ENCODE measurements at places on chromosomes 1 and 21.

- DNase-seq: peak; percentile 39
- H3K36me3 ChIP-seq: no peaks in the 10 kb centered on the region
- no peaks in the 10 kb centered on the region for H3K4me1 ChIP-seq
- H3K4me3 ChIP-seq: no peak overlapping the region
These were observed 20.8 kb upstream of the GBP1 start for GRCh38 chr1:89085781-89086180.

GRCh38 chr21:16775076-16775475, 737.8 kb upstream of the CXADR start:
- no peaks in the 10 kb centered on the region for H3K4me1 ChIP-seq
- no peak overlapping the region for H3K27ac ChIP-seq
- no peaks in the 10 kb centered on the region for H3K27me3 ChIP-seq
- no peak overlapping the region for H3K4me3 ChIP-seq

GRCh38 chr1:25205786-25206185, 26.5 kb downstream of the SYF2 start:
- H3K27me3 ChIP-seq: no peaks in the 10 kb centered on the region
- H3K27ac ChIP-seq: no peak overlapping the region
- H3K4me1 ChIP-seq: peaks cover 21% of the 10 kb centered on the region
- DNase-seq: peak; percentile 80
- no peaks in the 10 kb centered on the region for H3K36me3 ChIP-seq

DNA sequence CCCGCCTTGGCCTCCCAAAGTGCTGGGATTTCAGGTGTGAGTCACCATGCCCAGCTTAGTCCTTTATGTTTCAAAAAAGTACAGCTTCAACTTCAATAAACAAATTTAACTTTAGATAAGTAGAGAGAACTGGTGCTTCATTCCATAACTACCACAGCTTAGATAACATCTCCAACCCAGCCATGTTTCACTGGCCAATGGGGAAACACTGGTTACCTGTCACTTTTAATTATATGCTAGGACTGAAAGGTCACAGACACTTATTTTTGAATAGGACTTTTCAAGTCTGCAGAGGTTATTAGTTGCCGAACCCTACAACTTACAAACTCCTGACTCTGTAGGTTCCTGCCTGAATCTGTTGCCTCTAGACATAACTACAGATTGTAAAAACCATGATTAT, 56.5 kb upstream of the ST6GALNAC3 start:
- no peak overlapping the region for H3K4me3 ChIP-seq
- peaks cover 17% of the 10 kb centered on the region for H3K4me1 ChIP-seq
- no peak overlapping the region for H3K27ac ChIP-seq
- H3K27me3 ChIP-seq: no peaks in the 10 kb centered on the region

GRCh38 chr1:66549017-66549416, 15.1 kb downstream of the SGIP1 start:
- no peaks in the 10 kb centered on the region for H3K36me3 ChIP-seq
- no peak overlapping the region for H3K4me3 ChIP-seq
- DNase-seq: no peak
- no peak overlapping the region for H3K27ac ChIP-seq
- H3K4me1 ChIP-seq: peaks cover 17% of the 10 kb centered on the region

GRCh38 chr1:25858494-25858893, 763 bp downstream of the AUNIP start:
- H3K4me3 ChIP-seq: no peak overlapping the region
- H3K27ac ChIP-seq: no peak overlapping the region
- peaks cover 3% of the 10 kb centered on the region for H3K4me1 ChIP-seq
- no peaks in the 10 kb centered on the region for H3K36me3 ChIP-seq
- no peaks in the 10 kb centered on the region for H3K27me3 ChIP-seq

GRCh38 chr1:59007429-59007819, 223.6 kb upstream of the JUN start:
- no peaks in the 10 kb centered on the region for H3K4me1 ChIP-seq
- H3K4me3 ChIP-seq: no peak overlapping the region
- no peak overlapping the region for H3K27ac ChIP-seq
- H3K27me3 ChIP-seq: no peaks in the 10 kb centered on the region
- no peak for DNase-seq

DNA sequence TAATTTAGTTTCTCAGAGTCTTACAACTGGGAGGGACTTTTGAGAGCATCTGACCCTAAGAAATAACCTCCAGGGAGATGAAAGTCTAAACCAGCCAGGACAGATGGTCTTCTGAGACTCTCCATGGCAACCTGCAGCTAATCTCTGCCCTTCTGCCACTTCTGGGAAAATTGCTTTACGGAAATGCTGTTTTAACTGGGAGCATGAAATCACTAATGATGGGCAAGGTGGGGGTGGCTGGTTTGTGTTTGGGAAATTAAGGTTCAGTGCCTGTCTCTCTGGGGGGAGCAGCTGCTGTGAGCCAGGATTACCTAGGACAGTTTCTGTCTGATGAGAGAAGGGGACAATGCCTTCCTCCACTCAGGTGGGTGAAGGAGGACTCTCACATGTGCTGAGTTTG, 33.2 kb downstream of the ROR1 start:
- no peaks in the 10 kb centered on the region for H3K27me3 ChIP-seq
- no peak overlapping the region for H3K4me3 ChIP-seq
- no peak for DNase-seq
- H3K27ac ChIP-seq: no peak overlapping the region
- no peaks in the 10 kb centered on the region for H3K36me3 ChIP-seq

DNA sequence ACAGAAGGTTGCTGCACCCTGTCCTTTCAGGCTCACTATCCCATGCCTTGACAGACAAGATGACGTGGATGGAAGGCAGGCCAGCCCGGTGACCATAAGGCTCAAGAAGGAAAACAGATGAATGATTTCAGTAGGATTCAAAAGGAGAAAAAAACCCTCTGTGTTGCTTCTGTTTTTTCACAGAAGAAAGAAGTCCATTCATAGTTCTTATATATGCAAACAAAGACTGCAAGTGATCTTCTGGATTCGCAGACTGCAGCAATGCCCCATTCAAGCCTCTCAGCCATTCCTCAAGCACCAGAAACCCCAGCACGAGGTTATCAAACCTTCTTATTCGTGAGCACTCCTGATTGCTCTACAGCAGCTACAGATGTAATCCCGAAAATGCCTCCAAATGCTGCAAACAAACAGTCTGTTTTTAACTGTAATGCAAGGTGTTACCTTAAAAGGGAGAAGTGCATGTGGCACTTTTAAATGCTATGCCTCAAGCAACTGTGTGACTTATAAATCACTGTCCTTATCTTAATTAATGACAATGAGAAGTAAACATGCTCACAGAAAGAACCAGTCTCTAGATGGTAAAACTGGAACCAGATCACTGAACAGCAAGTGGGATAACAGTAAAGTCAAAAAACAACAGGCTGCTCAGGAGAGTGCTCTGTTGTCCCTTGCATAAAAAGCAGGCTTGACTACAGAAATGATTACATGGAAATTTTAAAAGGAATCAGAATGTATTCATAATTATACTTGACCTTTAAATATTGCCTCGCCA, 173.9 kb downstream of the HHIPL2 start:
- no peak overlapping the region for H3K4me3 ChIP-seq
- DNase-seq: peak; percentile 18
- H3K36me3 ChIP-seq: no peaks in the 10 kb centered on the region
- no peak overlapping the region for H3K27ac ChIP-seq

- H3K4me1 ChIP-seq: no peaks in the 10 kb centered on the region
- H3K36me3 ChIP-seq: no peaks in the 10 kb centered on the region
- no peak overlapping the region for H3K4me3 ChIP-seq
- no peak for DNase-seq
- no peaks in the 10 kb centered on the region for H3K27me3 ChIP-seq
These were observed 154.9 kb upstream of the CD34 start for GRCh38 chr1:208065862-208066261.

GRCh38 chr1:1110561-1110971, 5.3 kb downstream of the C1orf159 start:
- H3K4me3 ChIP-seq: no peak overlapping the region
- H3K27me3 ChIP-seq: no peaks in the 10 kb centered on the region
- no peak for DNase-seq
- H3K27ac ChIP-seq: no peak overlapping the region

- no peak overlapping the region for H3K4me3 ChIP-seq
- no peak for DNase-seq
- H3K27me3 ChIP-seq: no peaks in the 10 kb centered on the region
- H3K4me1 ChIP-seq: no peaks in the 10 kb centered on the region
These were observed 47.9 kb upstream of the NUF2 start for GRCh38 chr1:163273766-163274441.

- no peak overlapping the region for H3K4me3 ChIP-seq
- peaks cover 2% of the 10 kb centered on the region for H3K36me3 ChIP-seq
- H3K4me1 ChIP-seq: peaks cover 6% of the 10 kb centered on the region
- no peak for DNase-seq
These were observed 3.5 kb downstream of the DHCR24 start for GRCh38 chr1:54883349-54884102.

- no peaks in the 10 kb centered on the region for H3K36me3 ChIP-seq
- DNase-seq: no peak
- no peak overlapping the region for H3K4me3 ChIP-seq
- peaks cover 5% of the 10 kb centered on the region for H3K4me1 ChIP-seq
- no peak overlapping the region for H3K27ac ChIP-seq
These were observed 97.6 kb downstream of the VAV3 start for GRCh38 chr1:107867422-107867821.

DNA sequence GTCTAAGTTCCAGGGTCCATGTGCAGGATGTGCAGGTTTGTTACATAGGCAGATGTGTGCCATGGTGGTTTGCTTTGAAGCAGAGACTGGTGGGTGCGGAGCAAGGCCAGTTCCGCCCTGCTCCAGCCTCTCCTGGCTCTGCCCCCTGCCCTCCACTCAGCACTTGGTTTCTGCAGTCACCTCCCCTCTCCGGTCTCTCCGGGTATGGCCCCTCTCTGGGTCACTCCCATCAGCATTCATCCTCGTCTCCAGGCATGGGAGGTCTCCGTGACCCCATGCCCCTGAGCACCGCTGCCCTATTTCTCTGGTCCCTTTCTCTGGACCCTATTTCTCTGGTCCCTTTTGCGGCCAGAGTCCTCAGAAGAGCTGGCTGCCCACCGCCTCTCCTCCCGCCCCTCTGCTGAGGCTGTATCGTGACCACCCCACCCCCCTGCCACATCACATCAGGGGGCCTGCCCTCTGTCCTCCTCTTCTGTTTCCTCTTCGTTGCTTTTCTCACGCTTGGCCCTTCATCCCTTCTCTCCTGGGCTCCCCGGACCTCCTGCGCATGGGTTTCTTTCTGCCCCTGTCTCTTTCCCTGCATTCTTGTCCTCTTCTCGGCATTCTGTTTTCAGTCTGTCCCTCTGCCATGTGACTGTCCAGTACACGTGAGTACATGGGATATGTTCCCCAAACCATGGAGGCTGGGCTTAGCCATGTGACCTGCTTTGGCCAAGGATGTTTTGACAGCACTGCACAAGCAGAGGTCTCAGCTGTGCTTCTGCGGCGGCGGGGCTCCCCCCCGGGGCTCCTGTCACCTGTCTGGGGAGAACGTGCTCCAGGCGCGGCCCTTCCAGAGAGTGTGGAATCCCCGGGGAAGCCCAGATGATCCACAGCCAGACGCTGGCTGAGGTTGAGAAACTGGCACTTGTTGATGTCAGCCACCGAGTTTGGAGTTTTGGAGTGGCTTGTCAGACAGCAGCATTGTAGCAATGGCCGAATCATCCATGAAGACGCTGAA, 54.4 kb upstream of the C1orf174 start:
- no peak for DNase-seq
- peaks cover 7% of the 10 kb centered on the region for H3K27me3 ChIP-seq

DNA sequence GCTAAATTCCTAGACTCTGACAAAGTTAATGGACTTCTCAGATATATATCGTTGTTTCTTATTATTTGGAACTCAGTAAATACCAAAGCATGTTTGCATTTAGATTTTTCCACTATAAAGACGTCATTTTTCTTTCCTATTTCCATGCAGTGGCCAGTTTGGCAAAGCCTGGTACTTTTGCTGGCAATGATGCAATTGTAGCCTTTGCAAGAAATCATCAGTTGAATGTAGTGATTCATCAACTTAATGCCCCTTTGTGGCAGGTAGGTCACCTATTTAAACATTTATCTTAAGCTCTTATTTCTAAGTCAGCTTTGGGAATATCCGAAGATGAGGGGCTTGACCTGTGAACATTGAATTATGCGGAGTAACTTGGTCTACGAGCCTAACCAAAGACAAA, 12.0 kb downstream of the OTUD3 start:
- DNase-seq: no peak
- H3K4me3 ChIP-seq: no peak overlapping the region
- no peaks in the 10 kb centered on the region for H3K27me3 ChIP-seq
- H3K27ac ChIP-seq: no peak overlapping the region
- H3K4me1 ChIP-seq: no peaks in the 10 kb centered on the region
- peaks cover 29% of the 10 kb centered on the region for H3K36me3 ChIP-seq

GRCh38 chr1:53473463-53473862, 14.3 kb downstream of the DMRTB1 start:
- DNase-seq: no peak
- H3K4me3 ChIP-seq: no peak overlapping the region
- H3K27me3 ChIP-seq: no peaks in the 10 kb centered on the region
- no peaks in the 10 kb centered on the region for H3K4me1 ChIP-seq

DNA sequence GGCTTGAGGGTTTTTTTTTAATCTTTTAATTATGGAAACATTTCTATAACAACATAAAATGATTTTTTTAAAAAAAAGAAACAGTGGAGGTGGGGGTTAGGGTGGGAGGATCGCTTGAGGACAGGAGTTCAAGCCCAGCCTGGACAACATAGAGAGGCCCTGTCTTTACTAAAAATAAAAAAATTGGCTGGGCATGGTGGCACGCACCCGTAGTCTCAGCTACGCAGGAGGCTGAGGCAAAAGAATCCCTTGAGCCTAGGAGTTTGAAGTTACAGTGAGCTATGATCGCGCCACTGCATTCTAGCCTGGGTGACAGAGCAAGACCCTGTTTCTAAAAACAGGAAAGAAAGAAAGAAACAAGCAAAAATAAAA, 32.2 kb upstream of the RNF11 start:
- H3K4me3 ChIP-seq: no peak overlapping the region
- no peak overlapping the region for H3K27ac ChIP-seq
- DNase-seq: no peak

- no peak overlapping the region for H3K4me3 ChIP-seq
- H3K36me3 ChIP-seq: no peaks in the 10 kb centered on the region
- no peak overlapping the region for H3K27ac ChIP-seq
- H3K27me3 ChIP-seq: no peaks in the 10 kb centered on the region
- DNase-seq: peak; percentile 86
These were observed 10.4 kb downstream of the MGST3 start for GRCh38 chr1:165641231-165641987.

DNA sequence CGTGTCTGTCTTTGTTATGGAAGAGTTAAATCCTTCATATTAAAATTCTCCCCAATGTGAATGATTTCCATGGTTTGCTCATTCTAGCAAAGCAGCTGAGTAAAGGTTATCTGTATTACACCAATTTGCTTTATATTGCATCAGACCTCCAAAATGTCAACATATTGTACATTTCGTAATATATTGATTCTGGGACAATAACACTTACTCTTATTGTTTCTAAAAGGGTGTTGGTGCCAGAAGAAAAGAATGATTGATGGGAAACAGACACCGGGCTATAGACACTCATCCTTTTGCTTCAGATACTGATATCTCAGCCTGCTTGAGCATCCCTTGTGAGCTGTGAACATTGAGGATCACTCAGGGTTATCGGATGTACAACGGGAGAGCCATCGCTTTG, 7.0 kb downstream of the NTNG1 start:
- no peaks in the 10 kb centered on the region for H3K4me1 ChIP-seq
- H3K27ac ChIP-seq: no peak overlapping the region
- no peak overlapping the region for H3K4me3 ChIP-seq
- no peak for DNase-seq
- no peaks in the 10 kb centered on the region for H3K36me3 ChIP-seq
- H3K27me3 ChIP-seq: no peaks in the 10 kb centered on the region

- H3K27ac ChIP-seq: no peak overlapping the region
- H3K4me3 ChIP-seq: no peak overlapping the region
- H3K36me3 ChIP-seq: peaks cover 2% of the 10 kb centered on the region
- no peak for DNase-seq
- no peaks in the 10 kb centered on the region for H3K27me3 ChIP-seq
These were observed 57.5 kb upstream of the GUCA2A start for GRCh38 chr1:42221952-42222606.

All from lung (tissue), 17 donors.